ENCODE measurements at places on chromosomes 3 and 15.

GRCh38 chr3:29195056-29195455, 85.8 kb upstream of the RBMS3 start:
- peak; percentile 72 for DNase-seq

DNA sequence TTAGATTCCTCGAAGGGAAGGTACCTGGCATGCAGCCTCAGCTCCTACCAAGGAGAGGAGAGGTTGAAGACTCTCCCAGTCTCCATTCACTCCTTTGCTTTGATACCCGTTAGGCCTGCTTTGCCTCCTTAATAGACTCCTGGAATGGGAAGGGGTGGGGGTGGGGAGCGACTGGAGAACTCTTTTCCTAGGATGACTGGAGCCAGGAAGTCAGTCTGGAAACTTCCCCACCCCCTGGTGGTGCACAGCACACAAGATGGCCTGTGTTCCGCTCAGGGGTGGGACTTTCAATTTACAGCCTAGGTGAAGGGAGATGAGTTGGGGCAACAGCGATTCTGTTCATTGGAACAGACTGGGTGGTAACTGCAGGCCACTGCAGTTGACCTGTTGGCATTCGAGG, 21.4 kb upstream of the CELF6 start:
- DNase-seq: peak; percentile 30

GRCh38 chr3:106619-107018, 89.9 kb upstream of the CHL1 start:
- DNase-seq: no peak

GRCh38 chr3:41679374-41679773, 282.5 kb downstream of the ULK4 start:
- DNase-seq: no peak

- no peak for DNase-seq
These were observed 18.5 kb downstream of the TTC21A start for GRCh38 chr3:39125841-39126500.

All from MG63 (cell line).